ENCODE measurements at places on chromosomes 3 and 15.

- no peak for DNase-seq
These were observed 235.6 kb downstream of the EDEM1 start for GRCh38 chr3:5423076-5423475.

GRCh38 chr3:25235031-25235430 lies 193.0 kb upstream of the RARB start:
- no peak for DNase-seq

DNA sequence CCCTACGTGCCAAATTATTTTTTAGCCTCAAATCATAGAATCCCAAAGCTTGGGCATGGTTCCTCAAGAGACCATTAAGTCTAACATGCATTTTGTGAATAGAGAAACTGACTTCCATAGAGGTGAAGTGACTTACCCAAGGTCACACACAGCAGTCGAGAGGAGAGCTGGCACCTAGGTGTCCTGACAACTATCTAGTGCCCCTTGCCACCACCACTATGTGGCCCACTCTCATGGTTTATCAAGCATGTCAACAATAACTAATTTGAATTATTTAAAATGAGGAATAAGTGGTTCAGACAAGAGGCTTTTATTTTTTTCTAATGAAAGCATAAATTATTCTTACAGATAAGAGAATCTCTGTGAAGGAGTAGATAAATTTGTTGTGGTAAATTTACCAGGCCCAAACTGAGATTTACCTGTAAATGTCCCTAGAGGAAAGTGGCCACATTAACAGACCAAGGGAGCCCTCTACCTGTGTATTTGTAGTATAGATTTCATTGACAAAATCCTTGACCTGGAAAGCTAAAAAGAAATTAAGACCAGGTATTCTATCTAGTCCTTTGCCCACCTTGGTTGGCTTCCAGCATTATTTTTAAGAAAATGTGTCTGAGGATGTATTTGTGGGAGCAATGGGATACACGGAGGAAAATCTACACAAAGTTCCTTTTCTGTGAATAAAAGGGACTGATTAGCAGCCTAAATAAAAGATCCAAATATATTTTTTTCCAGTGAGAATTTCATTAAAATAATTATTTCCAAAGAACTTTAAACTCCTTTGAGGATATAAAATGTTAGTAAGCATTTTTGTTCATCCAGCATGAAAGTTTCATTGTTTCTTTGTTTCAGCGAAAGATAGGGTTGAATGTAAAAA lies 49.1 kb downstream of the IQCH start:
- DNase-seq = no peak

DNA sequence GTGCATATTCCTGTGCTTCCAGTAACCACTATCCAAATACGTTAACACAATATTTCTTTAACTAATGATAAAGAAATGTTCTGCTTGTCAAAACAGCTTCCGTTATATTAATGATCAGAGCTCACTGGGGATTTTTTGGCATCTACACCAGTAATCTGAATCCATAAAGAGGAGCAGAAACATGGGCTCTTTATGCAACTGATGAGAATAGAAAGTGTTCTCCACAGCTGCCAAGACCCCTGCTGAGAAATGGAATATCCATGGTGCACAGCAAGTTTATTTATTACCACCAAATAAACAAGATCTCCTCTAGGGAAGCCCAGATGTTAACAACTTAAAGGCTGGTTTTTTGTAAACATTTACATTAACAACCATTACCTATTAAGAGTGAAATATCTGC lies 54.5 kb downstream of the ALDH1A2 start:
- DNase-seq = no peak

DNA sequence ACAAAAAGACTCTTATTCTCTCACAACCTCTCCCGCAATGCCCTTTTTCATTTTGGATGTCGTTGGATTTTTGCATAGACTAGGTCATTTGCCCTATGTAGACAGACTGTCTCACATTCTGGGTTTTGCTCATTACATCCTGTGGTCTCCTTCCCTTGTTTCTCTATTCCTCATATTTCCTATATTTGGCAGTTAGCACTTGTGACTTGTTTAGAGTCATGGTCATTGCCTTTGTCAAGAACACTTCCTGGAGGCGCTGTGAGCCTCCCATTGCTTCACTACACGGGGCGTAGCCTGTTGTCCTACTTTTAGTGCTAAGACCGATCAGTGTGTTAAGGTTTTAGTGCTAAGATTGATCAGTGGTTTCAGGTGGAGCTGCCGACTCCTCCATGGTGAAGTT lies 16.1 kb upstream of the TATDN2 start:
- no peak for DNase-seq

GRCh38 chr3:179837374-179837773 lies 184.5 kb downstream of the USP13 start:
- DNase-seq = no peak

DNA sequence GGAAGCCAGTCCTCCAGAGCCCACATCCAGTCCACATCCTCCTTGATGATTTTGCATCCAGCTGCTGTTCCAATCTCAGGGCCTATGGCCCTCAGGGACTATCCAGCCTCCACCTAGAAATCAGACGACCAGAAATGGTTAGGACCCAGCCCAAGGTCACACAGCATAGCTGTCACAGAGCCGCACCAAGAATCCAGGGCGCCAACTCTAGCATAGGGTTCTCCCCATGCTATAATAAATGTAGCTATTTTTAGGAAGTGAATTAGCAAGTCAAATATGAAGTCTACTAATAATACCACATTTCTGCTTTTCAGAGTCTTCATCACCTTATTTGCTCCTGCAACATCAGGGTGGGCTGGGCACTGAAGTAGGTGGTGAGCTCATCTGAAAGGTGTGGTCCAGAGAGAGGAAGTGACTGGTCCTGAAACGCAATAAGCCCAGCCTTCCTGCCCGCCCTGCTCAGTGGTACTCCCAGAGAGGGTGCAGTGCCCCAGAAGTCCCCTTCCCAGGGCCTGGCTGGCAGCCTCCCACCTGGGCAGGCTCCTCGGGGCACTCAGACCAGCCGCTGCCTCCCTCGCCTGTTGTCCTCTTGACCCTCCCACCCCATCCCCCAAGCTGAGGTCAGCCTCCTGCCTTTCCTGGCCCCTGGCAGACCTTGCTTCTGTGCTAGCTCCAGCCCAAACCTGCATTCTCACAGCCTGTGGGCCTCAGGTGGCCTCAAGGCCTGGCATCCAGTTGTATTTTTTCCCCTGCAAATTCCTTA lies 17.6 kb upstream of the CYP11A1 start:
- DNase-seq = no peak

DNA sequence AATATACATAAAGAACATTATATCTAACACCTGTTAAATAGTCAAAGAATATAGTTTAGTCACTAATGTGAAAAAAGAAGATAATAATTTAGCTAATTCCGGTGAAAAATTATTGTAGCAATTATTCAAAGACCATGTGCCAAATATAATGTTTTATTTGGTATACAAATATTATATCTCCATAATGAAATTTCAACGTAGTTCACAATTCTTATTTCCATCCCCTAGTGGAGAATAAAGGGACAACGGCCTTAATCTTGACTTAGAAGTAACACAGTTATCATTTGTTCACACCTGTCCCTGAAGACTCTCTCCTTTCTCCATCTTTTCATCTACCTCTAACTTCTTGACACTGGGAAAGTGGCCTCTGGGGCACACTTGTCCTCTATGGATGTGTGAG lies 213.4 kb downstream of the ERC2 start:
- DNase-seq = no peak

- DNase-seq = no peak
These were observed 217.8 kb downstream of the SOX2 start for GRCh38 chr3:181929501-181929900.

- no peak for DNase-seq
These were observed 105.9 kb upstream of the KCNAB1 start for GRCh38 chr3:156014489-156014888.

DNA sequence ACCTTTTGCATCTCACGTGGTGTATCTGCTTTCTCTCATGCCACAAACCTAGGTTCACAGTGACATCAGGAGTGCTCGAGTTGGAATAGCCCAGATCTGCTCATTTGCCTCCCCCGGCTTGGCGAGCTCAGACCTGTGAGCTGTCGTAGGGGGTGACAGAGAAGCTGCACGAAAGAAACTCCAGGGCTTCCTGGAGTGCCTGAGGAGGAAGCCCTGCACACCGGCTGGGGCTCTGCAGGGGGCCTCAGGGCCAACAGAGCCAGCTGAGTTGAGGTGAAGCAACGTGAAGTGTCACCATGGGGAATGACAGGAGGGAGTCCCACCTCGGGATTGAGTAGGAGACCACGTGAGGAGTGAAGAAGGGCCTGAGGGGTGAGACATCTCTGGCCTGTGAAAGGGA lies 62.5 kb downstream of the RPN1 start:
- DNase-seq = no peak

DNA sequence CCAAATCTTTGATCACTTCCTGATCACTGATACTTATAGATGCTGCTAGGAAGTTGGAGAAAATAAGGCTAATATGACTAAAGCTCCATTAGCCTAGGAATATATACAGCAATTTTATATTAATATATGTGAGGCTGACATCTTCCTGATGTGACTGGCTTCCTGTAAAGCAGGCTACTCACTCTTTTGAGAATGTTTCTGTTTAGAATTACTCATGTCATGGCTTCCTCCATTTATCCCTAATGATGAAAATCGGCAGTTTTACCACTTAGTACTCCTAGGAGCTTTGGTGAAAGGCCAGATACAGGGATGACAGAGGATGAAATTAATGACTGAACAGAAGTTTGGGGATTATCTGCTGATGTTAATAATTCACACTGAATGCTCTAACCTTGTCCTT lies 3.9 kb upstream of the MAP1A start:
- no peak for DNase-seq

GRCh38 chr15:58528188-58528870 lies 96.5 kb downstream of the LIPC start:
- DNase-seq = peak; percentile 64

DNA sequence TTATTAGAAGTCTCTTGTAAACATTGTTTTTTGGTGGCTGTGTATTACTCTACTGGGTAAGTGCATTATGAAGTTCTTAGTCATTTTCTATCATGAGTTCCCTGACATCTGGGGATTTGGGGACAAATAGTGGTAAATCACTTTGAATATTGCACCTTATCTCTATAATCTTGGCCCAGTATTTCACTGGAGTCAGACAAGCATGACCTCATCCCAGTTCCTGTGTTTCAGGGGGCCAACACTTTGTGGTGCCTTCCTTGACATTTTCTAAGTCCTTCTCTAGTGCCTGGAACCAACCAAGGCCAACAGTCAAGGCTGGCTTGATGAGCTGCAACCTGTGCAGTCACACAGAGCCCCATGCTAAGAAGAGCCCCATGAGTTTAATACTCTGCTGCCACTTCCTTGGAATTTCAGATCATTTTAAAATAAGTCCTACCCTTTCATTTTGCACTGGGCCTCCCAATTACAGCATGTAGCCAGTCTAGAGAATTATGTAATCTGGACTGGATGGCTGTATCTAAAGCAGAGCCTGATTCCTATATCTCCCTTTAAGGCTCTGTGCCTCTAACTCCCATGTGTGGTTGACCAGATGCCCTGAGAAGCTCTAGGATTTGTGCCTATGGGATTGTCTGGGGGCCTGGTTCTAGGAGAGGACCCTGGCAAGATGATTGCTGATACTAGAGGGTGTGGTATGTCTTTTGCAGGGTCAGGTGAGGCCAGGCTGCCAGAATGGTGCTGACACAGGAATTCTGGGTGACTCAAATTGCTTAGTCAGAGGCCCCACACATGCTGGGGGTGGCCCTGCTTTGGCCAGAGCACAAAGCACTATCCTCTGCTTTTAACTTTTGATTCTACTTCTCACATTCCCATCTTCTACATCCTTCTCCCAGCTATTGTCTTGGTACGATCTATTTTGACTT lies 319.6 kb upstream of the TBC1D5 start:
- DNase-seq = no peak

DNA sequence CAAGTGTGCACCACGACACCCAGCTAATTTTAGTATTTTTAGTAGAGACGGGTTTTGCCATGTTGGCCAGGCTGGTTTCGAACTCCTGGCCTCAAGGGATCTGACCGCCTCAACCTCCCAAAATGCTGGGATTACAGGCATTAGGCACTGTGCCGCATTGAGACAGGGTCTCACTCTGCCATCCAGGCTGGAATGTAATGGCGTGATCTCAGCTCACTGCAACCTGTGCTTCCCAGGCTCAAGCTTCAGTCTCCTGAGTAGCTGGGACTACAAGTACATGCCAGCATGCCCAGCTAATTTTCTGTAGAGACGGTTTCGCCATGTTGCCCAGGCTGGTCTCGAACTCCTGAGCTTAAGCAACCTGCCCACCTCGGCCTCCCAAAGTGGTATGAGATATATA lies 51.6 kb downstream of the ACAD9 start:
- no peak for DNase-seq

- DNase-seq = no peak
These were observed 8.6 kb upstream of the ISG20 start for GRCh38 chr15:88630141-88630721.

DNA sequence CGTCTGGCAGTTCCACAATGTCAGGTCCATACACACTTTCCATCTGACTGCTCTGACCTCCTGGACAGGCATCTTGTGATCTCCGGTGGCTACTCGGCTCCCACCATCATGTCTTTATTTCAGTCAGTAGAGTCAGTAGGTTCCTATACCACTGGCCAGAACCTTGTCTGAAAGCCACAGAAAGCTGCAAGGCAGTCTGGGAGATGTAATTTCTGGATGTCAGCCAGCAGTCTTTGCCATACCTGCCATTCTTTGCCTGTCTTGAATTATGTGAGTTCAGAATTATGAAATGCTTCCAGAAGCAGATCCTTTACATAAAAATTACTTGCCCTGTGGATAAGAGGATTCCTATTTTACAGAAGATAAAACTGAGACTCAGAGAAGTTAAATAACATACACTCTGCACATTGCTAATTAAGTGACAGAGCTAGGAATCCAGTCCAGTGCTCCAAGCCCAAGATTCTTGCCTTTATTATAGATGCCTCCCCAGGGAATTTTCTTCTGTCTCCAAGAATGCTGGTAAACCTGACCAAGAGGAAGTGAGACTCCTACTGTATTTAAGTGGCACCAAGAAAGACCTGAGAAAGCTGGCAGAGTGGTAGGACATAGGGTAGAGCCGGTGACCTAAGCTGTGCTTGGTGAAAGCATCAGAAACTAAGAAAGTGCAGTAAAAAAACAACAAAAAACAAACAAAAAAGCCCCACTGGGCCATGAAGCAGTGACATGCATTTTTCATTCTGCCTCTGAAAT lies 75.6 kb downstream of the IQCH start:
- no peak for DNase-seq

GRCh38 chr15:78937132-78937739 lies 7.6 kb downstream of the CTSH start:
- no peak for DNase-seq

DNA sequence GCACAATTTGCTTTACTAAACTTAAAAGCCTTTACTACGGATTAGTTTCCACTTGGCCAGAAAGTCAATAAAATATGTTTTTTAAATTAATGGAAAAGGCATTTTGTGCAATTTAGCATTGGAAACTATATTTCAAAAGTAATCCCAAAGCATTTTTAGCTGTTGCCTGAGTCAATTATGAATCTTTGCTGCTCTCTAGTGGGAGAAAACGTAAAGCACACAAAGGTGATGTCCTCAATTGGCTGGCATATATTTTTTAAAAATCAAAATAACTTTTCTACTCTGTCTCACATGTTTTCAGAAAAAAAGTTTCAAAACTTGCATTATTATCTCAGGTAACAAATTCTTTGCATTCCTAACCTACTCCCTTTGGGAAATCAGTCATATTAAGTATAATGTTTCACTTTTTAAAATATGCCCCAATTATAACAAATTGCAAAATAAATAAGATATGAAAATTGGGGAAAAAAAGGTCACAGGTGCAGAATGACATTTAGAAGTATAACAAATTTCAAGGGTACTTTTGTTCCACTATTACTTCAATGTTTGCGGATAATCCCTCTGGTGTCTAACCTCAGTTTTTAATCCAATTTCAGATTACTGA lies 47.2 kb upstream of the TEX55 start:
- DNase-seq = no peak

All from right kidney (tissue), 9 donors.